Activated CD4-positive, alpha-beta T cell treated with anti-CD3 and anti-CD28 coated beads for 36 hours (primary cell): ENCODE measurements at places on chromosomes 2 and 18.

DNA sequence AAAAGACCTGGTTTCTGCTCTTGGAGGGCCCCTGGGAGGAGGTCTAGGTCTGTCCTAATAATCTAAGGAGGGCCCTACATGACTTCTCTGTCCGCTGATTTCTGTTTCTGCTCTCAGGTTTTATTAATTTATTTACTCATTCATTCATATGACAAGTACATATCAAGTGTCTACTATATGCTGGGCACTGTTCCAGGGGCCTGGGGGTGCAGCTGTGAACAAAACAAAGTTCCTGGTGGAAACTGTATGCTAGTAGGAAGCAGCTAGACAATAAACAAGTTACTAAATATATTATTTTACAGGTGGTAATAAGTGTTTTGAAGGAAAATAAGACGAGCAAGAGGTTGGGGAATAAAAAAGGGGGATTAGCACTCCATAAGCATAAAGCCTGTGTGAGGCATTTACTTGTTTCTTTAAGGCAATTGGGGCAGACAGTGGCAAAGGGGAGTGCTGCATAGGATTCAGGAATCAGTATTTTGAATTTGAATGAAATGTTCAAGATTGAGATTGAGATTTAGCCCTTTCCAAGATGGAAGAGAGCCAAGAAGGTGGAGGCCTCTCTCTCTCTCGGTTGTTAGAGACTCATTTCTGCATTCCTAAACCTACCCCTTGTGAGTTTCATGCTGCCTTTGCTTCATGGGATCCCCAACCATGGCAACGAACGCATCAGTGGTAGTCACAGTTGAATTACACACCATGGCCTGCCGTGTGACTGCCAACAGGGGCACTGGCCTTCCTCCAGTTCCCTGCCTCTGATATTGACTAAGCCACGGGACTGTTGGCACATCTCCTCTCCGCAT lies 28.3 kb downstream of the DRC1 start:
- peaks cover 3% of the 10 kb centered on the region for H3K27me3 ChIP-seq
- no peak for DNase-seq
- no peak overlapping the region for H3K4me3 ChIP-seq
- no peaks in the 10 kb centered on the region for H3K36me3 ChIP-seq

GRCh38 chr2:222866358-222866960 lies 5.6 kb downstream of the ACSL3 start:
- H3K36me3 ChIP-seq: peaks cover 3% of the 10 kb centered on the region
- no peak overlapping the region for H3K27ac ChIP-seq
- H3K4me3 ChIP-seq: no peak overlapping the region
- no peak for DNase-seq
- no peaks in the 10 kb centered on the region for H3K27me3 ChIP-seq

DNA sequence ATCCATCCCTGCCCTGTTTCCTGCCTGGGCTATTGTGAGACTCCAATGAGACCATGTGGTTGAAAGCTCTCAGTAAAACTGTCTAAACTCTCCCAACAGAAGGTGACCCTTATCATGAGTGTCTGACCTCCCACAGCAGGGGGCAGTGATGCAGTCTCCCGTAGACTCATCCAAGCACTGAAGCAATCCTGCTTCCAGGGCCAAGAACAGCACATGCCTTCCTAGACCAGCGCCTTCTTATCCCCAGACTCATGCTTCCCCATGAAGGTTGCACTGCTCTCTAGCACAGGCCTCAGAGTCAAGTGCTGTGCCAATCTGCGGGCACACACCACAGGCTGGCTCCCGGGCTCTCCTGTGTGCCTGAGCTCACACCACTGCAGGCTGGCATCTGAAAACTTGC lies 112.3 kb downstream of the TNS1 start:
- DNase-seq: no peak
- no peak overlapping the region for H3K4me3 ChIP-seq
- H3K27me3 ChIP-seq: peaks cover 2% of the 10 kb centered on the region

DNA sequence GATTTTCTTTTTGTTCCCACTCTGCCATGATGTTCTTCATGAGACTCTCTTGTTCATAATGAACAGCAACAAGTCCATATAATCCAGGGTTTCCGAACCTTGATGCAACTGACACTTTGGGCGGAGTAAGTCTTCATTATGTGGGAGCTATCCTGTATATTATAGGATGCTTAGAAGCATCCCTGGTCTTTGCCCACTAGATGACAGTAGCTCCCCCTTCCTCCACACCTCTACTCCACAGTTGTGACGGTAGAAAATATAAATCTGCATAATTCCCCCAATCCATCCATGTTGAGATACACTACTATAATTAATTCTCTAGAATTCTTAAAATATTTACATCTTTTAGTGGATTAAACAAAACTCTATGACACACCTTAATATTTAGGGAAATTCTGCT lies 482.2 kb upstream of the CELF4 start:
- no peak for DNase-seq
- no peaks in the 10 kb centered on the region for H3K36me3 ChIP-seq
- H3K4me1 ChIP-seq: no peaks in the 10 kb centered on the region
- H3K4me3 ChIP-seq: no peak overlapping the region

GRCh38 chr2:36002941-36003340 lies 352.6 kb upstream of the CRIM1 start:
- no peak overlapping the region for H3K27ac ChIP-seq

DNA sequence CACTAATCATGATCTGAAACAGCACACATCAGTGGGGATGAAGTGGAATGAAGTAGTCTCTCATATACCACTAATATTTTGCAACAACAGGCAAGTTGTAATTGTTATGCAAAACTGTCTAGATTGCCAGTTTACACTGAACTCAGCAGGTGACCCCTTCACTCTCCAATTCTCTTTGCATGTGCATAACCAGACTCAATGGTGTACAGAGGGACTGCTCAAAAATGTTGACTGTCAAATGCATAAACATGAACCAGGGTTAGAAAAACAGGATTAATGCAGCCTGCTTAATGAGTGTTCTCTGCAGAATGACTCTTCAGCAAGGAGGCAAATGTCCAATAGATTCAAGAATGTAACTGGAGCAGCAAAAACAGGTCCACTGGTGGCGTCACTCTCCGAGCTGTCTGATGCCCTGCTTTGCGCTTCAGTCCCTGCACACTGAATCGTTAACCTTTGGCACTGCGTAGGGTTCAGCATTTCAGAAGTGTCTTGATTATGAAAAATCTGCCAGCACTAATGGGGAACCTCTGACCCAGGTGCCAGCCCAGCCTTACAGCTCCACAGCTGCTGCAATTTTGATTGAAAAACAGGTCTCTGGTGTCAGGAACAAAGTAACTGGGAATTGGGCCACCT lies 209.3 kb downstream of the TDRD15 start:
- H3K36me3 ChIP-seq: no peaks in the 10 kb centered on the region
- H3K4me3 ChIP-seq: no peak overlapping the region
- no peaks in the 10 kb centered on the region for H3K4me1 ChIP-seq
- no peak overlapping the region for H3K27ac ChIP-seq

DNA sequence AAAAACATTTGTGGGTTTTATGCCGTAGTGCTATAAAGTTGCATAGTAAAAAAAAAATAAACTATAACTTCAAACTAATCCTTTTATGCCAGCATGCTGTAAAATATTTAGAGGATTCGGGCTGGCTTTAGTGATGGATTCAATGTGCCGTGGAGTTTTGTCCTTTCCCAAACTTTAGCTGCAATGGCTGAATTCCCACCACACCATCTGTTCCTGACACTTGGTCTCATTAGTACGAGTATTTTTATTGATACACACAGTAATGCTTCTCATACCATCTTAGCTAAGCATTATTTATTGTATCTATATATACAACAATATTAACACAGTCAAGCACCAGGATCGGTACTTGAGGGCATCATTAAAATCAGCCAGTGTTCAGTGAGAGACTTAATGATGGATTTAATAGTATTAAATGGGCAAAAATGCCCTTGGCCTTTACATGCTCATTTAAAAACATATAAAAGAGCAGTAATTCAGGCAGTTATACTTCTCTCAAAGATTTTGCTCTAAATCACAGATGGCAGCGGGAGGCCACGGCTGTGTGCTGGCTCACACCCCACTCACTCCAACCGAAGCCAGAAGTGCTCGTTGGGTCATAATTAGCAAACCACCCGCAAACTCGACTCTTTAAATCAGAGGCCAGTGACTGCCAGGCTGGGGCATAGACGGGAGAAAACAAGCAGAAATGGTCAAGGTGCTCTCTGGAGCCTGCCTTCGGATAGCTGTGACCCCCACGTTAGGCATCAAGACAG lies 297.0 kb upstream of the REV1 start:
- no peak for DNase-seq
- H3K4me1 ChIP-seq: no peaks in the 10 kb centered on the region
- H3K27ac ChIP-seq: no peak overlapping the region
- no peaks in the 10 kb centered on the region for H3K27me3 ChIP-seq
- no peak overlapping the region for H3K4me3 ChIP-seq

GRCh38 chr2:95695613-95696012 lies 103.8 kb downstream of the TRIM43 start:
- H3K27ac ChIP-seq: no peak overlapping the region
- H3K27me3 ChIP-seq: peaks cover 14% of the 10 kb centered on the region
- no peak for DNase-seq
- no peaks in the 10 kb centered on the region for H3K36me3 ChIP-seq
- no peaks in the 10 kb centered on the region for H3K4me1 ChIP-seq

GRCh38 chr2:119333360-119333759 lies 33.3 kb downstream of the C2orf76 start:
- peaks cover 3% of the 10 kb centered on the region for H3K4me1 ChIP-seq
- H3K36me3 ChIP-seq: peaks cover 4% of the 10 kb centered on the region
- DNase-seq: no peak

DNA sequence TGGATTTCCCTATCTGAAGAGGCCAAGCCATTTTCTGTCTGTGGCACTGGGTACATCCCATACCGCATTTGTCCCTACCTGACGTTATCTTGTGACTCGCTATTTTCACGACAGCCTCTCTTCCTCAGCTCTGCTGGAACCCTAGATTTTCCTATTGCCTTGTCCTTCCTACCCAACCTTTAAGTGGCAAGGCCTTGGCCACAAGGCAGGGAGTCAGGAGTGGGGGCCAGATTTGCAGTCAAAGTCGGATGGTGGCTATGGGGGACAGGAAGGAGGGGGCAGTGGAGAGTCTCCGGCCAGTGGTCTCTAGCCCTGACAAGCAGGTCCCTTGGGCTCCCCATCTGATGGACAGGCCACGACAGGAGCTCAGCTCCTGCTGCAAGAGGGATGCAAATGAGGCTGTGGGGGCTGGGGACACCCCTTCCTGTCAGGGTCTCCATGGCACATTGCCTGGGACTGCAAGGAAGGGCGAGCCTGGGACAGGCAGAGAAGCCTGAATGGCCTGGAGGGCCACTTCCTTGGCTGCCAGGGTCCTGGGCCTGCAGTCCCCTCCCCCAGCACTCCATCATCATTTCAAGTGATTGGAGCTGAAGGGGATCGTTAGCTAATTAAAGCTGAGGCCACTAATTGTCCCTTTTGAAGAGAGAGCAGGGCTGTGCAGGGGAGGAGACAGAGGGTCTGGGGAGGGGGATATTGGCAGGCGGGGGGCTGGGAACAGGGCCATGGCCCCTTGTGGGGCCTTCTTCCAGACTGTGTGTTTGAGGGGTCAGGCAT lies 6.3 kb upstream of the ECEL1 start:
- DNase-seq: no peak
- H3K4me1 ChIP-seq: no peaks in the 10 kb centered on the region
- no peak overlapping the region for H3K27ac ChIP-seq
- H3K27me3 ChIP-seq: peaks cover 10% of the 10 kb centered on the region
